ENCODE measurements at places on chromosomes 1 and 21.
A peak's percentile ranks its signal among the peaks of the same experiment; 100 is the strongest.

DNA sequence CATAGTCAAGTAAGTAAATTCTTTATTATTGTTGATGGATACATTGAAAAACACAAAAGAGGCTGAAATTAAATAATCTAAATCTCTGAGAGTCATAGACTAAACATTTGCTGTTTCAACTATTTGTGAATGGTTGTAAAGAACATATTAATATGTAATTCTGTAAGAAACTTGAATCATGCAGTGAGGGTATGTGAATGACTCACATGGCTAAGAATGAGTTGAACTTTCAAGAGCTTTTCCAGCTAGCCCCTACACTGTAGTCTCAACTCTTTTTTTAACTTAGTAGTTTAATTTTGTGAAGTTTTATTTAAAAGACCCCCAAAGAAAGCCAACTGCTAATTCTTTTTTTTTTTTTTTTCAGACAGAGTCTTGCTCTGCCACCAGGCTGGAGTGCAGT lies 588.1 kb downstream of the DPYD start:
- DNase-seq, result no peak

GRCh38 chr1:30527511-30528140 lies 195.8 kb downstream of the MATN1 start:
- no peak for DNase-seq

DNA sequence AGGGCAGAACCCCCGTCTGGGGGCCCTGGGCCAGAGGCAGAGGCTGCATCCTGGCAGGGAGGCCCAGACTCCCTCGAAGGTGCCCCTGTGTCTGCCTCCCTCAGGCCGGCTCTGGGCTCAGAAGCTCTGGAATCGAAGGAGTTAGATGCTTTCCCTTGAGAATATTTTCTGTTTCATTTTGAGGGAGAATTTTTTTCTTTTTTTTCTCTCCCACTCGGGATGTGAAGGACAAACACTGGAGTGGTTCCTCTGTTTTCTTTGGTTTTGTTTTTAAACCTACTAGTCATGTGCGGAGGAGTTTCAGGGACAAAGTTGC lies 44.7 kb downstream of the PRDM16 start:
- no peak for DNase-seq

DNA sequence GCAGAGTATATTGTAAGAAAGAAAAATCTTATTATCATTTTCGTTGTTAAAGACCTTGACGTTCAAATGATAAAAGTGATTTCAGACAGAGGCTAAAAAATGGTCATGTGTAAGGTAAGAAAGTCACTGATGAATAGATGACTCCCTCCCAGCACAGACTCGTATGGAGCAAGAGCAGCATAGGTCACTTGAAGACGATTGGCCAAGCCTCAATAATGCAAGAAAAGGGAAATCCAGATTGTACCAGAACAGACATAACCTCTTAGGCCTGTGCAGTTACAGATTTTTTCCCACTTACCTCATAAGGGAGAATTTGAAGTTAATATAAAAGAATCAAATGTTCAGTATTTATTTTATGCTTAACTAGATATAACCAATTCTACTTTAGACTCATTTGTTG lies 16.3 kb upstream of the OLFML2B start:
- DNase-seq, result no peak

DNA sequence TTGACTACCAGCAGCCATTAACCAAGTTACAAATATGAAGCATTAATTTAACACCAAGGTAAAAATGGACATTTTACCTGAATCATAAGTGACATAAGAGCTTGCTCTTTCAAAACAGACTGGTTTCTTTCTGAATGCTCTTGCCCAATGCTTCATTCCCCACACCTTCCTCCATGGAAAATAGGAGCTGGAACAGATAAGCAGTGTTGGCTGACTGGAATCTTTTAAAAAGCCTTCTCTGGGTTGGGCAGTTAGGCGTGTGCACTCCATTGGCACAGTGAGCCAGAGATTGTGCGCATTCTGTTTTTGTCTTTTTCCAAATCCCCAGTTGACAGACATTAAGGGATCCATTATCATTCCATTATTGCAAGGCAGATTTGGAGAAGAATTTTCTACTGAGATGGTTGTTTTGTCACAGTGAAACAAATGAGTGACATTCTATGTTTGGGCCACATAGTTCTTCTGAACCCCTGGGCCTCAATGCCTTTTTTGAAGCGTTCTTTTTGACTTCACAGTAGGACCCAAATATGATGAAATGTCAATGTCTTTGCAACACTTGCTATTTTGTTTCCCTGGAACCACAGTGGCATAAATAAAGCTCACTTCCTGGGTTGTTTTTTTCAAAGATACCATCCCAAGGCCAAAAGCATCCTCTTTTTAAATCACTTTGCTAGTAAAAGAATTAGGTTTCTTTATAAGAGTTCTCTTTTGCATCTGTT lies 32.3 kb downstream of the LRRC8B start:
- no peak for DNase-seq

GRCh38 chr1:113784104-113784779 lies 25.0 kb upstream of the PHTF1 start:
- DNase-seq, result no peak

DNA sequence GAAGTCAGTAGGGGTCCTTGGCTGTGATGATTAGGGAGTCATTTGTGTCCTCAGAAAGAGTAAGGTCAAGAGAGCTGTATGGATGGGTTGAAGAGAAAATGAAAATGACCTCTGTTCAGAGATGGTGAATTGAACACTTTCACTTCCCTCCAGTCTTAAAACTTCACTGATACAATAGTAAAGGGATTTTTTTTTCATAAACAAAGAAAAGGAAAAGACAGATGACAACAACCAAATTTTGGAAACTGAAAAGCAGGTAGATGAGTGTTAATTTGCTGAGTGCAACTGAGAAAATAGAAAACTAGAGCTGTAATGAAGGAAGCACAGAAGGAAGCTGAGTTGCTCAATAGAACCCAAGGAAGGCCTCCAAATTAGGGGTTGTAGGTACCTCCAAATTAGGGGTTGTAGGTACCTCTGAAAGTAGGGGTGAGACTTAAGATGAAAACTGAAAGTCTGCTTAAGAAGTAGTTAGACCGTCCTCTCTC lies 14.8 kb upstream of the S1PR1 start:
- DNase-seq, result no peak

GRCh38 chr1:154857441-154858215 lies 12.5 kb downstream of the KCNN3 start:
- no peak for DNase-seq

- DNase-seq, result no peak
Observed at GRCh38 chr1:20409012-20409411, 77.0 kb downstream of the CAMK2N1 start.

GRCh38 chr1:92970990-92971689 lies 9.9 kb upstream of the DIPK1A start:
- no peak for DNase-seq

GRCh38 chr21:44930543-44930981 lies 9.3 kb upstream of the SLX9 start:
- no peak for DNase-seq

GRCh38 chr1:147162093-147162492 lies 10.2 kb downstream of the PRKAB2 start:
- DNase-seq, result no peak

DNA sequence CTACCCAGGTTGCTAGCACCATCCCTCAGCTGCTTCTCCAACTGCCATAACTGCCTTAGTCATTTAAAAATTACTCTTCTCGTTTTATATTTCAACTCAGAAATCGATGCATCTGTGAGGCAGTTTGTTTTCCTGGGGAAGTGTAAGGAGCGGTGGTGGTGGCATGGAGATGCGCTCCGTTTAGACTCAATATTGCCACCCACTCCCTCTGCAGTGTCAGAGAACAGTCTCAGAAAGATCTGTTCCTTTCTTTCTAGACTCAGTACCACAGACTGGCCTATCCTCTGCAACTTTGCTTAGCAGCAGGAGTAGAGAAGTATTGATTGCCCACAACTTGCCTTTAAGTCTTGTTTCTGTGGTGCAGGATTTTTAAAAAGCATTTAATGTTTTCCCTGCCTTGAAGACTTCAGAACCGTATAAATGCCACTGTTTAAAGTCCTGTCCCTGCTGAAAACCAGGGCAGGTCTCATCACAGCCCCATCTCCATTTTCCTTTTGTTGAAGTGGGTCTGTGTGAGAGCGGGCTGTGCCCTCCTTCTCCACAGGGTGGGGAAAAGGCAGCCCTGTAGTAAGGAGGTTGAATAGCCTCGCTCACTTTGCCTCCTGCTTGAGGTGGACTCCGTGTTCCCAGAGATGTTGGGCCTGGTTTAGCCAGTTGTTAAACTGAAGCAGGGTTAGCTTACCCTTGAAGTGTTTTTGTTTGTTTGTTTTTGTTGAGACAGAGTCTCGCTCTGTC lies 105.2 kb downstream of the NFIA start:
- no peak for DNase-seq

DNA sequence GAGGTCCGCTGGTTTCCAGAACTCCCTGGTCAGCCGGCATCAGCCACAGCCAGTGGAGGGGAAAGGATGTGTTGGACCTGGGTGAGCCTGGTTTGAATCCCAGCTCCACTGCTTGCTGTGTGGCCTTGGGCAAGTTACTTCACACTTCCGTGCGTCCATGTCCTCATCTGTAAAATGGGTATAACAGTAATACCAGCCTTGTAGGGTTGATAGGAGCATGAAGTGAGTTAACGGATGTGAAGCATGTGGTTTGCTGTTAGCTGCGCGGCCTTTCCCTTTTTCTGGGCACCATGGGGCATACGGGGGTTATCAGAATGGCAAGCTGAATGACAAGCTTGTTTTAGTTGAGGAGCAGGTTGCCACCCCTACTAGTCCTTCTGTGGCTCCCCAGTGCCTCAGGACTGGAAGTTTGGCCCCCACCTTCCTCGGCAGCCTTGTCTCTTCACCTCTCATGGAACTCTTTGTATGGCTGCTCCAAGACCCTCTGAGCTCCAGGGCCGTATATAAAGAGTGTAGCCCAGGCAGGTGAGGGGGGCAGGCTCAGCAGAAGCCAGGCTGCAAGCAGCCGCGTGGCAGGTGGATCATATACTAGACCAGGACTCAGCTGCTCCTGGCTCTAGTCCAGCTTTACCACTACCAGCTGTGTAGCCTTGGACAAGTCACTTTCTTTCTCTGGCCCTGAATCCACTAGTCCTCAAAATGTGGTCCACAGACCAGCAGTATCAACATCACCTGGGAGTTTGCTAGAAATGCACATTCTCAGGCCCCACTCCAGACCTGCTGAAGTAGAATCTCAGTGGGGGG lies 95.4 kb downstream of the LACTBL1 start:
- no peak for DNase-seq

- DNase-seq, result no peak
Observed at GRCh38 chr1:29557066-29557465, 320.7 kb downstream of the PTPRU start.

- peak; percentile 3 for DNase-seq
Observed at GRCh38 chr21:30083225-30083945, 83.2 kb downstream of the CLDN17 start.

GRCh38 chr1:33081554-33082305 lies 777 bp downstream of the AZIN2 start:
- peak; percentile 37 for DNase-seq

DNA sequence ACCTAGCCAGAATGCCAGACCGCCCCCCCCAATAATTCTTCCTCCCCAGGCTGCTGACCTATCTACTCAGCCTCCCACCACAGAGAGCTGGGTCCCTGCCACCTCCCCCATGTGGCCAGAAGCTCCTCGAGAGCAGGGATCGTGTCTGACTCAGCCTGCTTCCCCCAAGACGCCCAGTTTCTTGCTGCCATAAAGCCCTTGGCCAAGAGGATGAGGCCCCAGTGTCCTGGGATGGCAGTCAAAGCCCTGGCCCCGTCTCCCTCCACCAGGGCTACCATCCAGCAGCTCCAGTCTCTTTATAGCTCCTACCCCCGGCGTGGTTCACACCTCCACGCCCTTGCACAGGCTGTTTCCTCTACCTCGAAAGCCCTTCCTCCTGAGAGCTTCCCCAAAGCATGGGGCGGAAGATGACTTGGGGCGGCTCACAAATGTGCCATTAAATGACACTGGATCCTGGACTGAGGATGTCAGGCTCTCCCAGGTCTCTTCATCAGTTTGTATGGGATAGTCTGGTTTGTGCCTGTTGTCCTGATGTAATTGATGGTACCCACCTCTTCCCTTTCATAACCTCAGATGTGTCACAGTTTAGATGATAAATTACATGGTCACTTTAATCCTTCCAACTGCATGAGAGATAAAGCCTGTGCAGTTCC lies 13.2 kb downstream of the ADGRB2 start:
- no peak for DNase-seq

GRCh38 chr1:50450861-50451653 lies 27.8 kb upstream of the DMRTA2 start:
- DNase-seq, result peak; percentile 5

GRCh38 chr21:27837936-27838335 lies 871.0 kb upstream of the ADAMTS5 start:
- DNase-seq, result no peak

DNA sequence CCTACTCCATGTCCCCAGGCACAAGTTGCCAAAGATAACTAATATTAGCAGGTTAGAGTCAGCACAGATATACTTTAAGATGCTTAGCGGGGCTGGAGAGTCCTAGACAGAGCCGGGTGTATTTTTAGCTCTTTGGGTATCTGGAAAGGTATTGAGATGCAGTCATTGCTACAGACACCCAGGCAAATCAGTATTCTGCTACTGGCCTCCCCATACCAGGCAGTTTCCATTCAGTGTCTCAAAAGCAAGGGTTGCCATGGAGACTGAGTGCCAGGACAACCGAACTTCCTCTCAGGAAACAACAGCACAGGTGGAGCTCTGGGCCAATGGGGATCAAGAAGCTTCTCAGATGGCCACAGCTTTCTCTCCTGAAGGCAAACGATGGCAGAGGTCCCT lies 45.3 kb downstream of the KCNC4 start:
- DNase-seq, result no peak

DNA sequence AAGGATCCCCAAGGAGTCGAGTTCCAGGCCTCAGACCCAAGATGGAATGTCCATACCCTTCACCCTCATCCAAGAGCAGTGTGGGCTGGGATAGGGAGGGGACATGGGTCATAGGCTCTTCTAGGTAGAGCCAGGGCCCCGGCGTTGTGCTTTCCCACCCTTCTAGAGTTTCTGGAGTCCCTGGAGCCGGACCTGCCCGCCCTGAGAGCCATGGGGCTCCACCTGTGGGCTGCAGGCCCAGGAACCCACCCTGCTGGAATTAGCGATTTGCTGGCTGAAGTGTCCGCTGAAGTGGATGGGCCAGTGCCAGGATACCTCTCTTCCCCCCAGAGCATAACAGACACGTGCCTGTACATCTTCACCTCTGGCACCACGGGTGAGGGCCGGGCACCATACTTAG lies 1.1 kb downstream of the SLC27A3 start:
- no peak for DNase-seq

- DNase-seq, result no peak
Observed at GRCh38 chr1:227343727-227344551, 25.6 kb upstream of the CDC42BPA start.

Data from stomach (tissue), 19 donors.